Mesendoderm (in vitro differentiated cells): ENCODE measurements at places on chromosomes 11 and 22.
A peak's percentile ranks its signal among the peaks of the same experiment; 100 is the strongest.

DNA sequence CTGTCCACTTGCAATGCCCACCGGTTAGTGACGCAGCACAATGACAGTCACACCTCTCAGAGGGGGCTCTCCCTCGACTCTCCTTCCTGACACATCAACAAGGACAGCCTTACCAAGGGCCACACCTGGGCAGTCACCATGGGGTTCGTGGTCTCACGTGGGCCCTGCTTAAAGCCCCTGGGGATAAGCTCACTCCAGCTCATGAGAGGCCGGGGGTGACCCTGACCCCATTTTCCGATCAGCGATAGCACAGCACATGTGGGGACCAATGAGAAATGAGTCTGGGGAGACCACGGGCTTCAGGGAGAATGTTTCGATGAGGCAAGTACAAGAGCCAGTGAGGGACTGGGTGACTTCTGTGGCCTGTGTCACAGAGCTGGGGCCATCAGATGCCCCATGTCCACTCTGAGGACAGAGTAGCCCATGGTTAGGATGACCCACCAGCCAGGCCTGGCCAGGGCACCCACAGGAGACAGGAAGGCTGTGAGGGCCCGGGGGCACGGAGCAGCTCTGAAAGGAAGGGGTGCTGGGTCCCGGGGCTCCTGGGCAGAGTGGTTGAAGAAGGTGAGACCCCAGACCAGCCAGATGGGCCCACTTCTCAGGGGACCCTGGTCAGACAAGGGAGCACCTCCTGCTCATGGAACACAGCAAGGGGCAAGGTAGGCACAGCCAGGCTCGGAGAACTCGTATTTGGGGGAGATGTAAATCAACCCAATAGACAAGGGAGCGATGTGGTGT, 128.8 kb downstream of the MED15 start:
- no peak for DNase-seq

GRCh38 chr11:20110908-20111669, 49.2 kb downstream of the DBX1 start:
- peak; percentile 91 for DNase-seq

DNA sequence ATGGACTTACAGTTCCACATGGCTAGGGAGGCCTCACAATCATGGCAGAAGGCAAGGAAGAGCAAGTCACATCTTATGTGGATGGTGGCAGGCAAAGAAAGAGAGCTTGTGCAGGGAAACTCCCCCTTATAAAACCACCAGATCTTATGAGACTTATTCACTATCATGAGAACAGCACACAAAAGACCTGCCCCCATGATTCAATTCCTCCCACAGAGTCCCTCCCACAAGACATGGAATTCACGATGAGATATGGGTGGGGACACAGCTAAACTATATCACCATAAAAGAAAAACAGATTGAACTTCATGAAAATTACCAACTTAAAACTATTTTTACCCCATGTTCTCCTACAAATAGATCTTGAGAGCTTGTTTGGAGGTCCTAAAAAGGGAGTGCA, 19.6 kb downstream of the ENTHD1 start:
- DNase-seq, result no peak

DNA sequence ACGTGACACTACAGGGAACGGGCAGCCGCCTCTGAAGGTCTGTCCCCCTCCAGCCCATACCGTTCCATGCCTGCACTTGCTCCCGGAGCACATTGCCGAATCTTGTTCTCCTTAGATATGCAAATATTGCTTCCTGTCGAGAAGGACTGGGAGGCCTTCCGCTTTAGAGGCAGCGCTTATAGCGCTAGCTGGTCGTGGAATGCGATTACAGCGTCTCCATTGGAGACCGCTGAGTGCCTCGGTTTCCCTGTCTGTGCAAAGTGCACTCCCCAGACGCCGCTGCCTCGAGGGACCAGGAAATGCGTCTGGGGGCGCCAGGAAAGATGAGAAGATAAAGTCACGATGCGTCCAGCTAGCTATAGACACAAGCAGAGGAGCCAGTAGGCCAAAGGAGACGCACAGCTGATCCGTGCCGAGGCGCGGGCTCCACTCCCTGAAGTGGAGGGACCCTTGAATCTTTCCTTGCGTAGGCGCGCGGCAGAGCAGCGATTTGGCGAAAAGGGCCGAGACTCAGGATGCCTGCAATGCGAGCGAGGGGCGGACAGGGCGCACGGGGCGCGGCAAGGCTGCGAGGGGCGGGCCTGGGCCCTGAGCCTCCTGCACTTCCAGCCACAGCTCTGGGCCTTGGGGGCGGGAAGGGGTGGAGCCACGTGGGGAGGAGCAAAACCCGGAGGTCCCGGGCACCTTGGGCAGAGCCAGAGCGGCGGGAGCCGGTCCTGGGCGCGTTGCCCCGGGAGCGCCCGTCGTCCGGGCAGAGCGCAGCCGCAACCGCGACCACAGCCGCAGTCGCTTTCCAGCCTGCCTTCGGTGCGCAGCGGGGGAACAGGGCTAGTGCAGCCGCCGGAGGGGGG, at the start of gene RASSF10:
TSS of gene RASSF10 (plus strand) at position 692 of the 851 bp plus-strand sequence. CDS start 261 bp downstream, outside the sequence.
- DNase-seq, result peak; percentile 95

GRCh38 chr11:62390722-62391121, 28.1 kb upstream of the SCGB1A1 start:
- DNase-seq, result no peak

DNA sequence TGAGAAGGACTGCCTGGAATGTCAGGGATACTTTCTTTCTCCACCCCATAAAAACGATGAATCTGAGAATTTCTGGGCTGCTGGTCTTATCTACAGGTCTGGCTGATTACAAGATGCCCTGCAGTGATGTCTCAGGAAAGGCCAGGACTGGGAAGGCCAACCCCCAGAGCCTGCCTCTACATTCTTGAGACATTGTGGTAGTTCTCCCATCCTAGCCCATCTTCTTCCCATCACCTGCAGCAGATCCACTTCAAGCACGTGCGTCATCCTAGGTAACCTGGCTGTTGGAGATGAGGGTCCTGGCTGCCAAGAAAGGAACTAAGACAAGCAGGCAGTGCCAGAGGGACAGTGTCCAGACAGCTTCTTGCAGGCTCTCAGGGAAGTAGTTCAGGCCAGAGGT, 44.1 kb upstream of the E2F8 start:
- peak; percentile 92 for DNase-seq

GRCh38 chr11:76824083-76824939, 36.4 kb upstream of the ACER3 start:
- no peak for DNase-seq

DNA sequence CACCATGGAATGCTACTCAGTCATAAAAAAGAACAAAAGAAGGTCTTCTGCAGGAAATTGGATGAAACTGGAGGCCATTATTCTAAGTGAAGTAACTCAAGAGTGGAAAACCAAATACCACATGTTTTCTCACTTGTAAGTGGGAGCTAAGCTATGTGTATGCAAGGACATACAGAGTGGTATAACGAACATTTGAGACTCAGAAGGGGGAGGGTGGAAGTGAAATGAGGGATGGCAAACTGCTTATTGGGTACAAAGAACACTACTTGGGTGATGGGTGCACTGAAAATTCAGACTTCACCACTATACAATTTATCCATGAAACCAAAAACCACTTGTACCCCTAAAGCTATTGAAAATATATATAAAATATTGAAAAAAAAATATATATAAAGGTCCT, 13.4 kb upstream of the CAT start:
- DNase-seq, result no peak
